Activated CD4-positive, alpha-beta T cell treated with anti-CD3 and anti-CD28 coated beads, Interleukin-2, Interleukin-6, amounts not matched to agents 100 ng/mL and 50 ng/mL, durations not matched to agents 16 hours and 8 hours (primary cell): ENCODE measurements at places on chromosomes 7 and 10.

DNA sequence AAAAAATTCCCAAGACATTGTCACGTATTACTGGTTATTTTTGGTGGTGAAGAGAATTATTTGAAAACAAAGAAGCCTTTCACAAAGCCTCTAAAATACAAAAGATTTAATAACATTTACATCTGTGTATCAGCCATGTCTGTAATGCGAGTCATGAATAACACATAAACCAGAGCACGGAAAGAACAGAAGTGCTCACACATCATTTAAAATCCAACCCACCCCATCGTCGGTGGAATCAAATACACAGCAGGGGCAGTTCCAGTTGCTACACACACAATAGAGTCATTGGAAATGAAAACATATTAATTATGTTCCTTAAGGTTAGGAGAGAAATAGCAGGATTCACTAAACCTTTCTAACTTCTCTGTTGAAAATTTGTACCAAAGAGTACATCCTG is 1097.3 kb downstream of the KCNMA1 start:
- DNase-seq, result no peak

DNA sequence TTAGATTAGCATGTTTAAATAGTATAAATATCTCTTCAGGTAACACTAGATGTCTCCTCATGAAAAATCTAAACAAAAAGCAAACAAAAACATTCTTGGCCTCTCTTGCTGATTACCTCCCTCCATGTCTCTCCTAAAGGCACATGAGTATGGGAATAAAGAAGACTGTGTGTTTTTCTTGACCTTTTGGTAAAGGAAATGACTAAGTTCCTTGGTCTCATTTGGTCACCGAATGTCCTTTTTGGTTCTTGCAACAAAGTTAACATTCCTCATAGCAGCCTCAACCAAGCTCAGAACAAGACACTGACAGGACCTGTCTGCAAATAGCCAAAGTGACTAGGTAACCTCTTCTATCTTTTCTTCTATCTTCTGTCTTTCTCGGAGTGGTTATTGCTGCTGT is 35.5 kb downstream of the POM121L12 start:
- DNase-seq, result no peak

DNA sequence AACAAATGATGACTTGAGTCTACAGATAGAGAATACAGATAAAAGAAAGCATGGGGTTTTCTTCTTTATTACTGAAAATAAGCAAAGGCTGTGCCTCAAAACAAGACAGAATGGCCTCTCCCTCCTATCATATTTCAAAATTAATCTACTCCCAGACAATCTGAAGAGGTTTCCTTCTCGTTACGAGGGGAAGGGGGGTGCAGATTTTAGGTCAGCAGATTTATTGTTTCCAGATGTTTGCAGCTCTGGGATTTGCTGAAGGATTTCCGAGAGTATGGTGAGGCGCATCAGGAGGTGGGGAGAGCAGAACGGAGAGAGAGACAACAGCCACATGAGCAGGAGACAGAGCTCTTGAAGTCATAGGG is 89.8 kb downstream of the KIAA1549 start:
- no peak for DNase-seq

DNA sequence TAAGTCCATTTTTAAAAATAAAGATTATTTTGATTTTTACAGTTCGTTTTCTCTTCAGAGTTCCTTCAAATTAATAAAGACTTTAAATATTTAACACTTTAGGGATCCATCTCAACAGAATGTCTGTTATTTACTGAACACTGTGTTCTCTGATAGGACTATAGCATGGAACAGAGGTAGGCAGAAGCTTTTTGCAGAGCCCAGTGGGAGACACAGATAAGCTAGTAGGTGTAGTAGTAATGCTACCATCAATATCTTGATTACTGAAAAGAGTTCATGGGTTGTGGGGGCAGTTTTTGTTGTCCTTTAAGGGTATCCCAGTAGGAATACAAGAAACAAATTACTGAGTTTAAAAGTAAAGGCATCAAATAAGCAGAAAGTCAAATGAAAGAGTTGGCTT is 140.5 kb downstream of the HBP1 start:
- DNase-seq, result no peak

- peak; percentile 15 for DNase-seq
These were observed 90.6 kb upstream of the OIT3 start for GRCh38 chr10:72802763-72803505.

DNA sequence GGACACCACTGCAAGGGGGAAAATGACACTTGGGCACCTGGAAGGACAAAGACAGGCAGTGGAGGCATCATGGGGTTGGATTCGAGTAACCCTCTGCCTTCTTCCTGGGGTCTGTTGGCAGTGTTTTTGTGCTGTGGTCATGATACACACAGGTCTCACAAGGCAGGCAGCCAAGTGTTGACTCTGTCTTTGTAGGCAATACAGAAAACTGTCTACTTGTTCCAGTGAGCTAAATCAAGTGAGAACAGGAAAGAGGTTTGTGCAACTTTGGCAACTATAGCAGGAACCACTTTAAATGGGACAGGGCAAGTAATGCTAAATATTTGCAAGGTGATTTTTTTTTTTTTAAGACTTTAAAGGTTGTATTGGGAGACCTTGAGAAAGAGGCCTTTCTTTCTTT is 578.6 kb upstream of the GALNT17 start:
- no peak for DNase-seq

DNA sequence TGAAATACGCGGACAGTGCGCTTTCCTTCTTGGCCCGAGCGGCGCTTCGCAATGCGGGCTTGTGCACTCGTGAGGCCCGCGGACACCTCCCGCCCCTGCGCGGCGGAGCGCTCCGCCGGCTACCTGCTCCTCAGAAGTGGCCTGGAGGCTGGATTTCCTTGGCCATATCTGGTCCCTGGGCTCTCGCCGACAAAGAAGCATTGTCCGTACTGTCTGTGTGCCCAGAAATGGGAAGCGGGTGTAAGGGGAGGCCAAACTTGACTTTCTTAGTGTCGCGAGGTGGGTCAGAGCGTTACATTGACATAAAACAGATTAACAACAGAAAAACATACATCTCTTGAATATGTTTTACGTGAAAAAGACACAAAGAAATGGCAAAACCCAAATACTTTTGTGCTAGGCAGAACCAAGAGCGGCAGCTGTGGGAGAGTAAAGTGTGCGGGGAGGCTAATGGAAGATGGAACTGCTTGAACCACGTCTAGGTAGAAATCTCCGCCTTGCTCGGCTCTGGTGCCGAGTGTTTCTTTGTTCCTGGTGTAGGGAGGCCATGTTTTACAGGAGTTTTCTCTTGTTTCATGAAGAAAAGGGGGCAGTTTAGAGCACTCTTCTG is 1.4 kb downstream of the LANCL2 start:
- peak; percentile 38 for DNase-seq

- no peak for DNase-seq
These were observed 58.5 kb downstream of the NKX6-2 start for GRCh38 chr10:132727411-132727810.

GRCh38 chr7:74569501-74570075 is 87.9 kb upstream of the GTF2I start:
- peak; percentile 48 for DNase-seq

- peak; percentile 43 for DNase-seq
These were observed 986 bp downstream of the NRP1 start for GRCh38 chr10:33333260-33334101.

DNA sequence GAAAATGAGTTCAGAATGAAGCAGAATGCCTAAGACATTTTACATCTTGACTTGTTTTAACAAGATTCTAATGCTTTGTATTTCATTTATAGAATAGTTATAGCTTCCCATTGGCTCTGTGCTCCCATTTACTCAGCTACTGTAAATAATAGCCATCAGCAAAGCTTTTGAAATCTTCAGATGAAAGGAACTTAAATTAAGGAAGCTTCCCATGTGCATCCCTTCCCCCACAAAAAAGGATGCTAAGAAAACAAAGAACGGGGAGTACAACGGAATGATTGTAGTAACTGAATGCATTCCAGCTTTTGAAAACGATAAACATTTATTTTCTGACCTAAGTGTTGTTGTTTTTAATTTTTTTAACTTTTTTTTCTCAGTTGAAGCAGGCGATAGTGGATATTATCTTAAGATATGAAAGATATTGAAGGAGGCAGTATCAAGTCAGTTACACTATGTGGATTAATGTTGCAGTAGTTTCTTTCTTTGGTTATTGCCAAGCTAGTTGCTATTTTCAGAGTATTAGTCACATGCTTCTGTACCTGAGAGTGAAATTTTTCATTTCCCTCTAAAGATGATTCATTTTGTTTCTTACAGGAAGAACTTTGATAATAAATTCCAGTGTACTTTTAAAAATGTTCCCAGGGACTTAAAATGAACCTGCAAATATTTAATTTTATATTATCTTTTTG is 129.2 kb downstream of the KCND2 start:
- peak; percentile 34 for DNase-seq

- no peak for DNase-seq
These were observed 13.6 kb upstream of the GPR37 start for GRCh38 chr7:124779194-124779593.

GRCh38 chr7:151451626-151452571 is 12.0 kb upstream of the CRYGN start:
- no peak for DNase-seq

DNA sequence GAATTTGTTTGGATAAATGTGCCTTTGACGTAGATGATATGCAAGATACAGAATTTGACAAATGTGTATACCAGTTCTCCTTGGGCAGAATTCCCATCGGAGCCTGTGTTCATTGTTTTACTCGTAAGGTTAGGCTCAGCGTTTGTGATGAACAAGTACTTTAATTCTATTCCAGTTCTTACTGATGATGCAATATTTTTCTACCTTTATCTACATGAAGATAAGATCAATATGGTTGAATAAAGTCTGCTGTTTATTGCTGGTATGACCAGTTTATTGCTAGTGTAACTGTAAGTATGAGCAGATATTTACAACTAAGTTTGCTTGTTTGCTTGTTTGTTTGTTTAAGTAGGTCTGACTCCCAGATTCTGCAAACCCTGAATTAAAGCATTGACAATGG is 145.4 kb upstream of the ADARB2 start:
- DNase-seq, result no peak

DNA sequence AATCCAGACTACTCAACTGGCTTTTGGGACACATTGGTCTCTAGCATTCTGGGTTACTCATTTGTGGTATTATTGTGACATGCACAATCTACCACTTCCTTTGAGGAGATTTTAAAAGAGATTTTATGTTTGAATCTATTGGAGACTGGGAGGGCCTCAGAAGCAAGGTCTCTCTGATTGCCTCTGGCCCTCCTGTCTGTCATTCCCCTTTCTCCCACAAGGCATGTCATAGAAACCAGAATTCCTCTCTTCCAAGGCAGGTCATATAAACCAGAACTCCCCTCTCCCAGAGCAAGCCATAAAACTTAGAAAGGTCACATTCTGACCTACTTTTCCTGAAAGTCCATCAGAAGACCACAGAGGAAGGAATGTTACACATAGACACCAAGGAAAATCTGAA is 777.7 kb downstream of the PHTF2 start:
- no peak for DNase-seq

- no peak for DNase-seq
These were observed 31.8 kb upstream of the AKR1B10 start for GRCh38 chr7:134495546-134495945.

DNA sequence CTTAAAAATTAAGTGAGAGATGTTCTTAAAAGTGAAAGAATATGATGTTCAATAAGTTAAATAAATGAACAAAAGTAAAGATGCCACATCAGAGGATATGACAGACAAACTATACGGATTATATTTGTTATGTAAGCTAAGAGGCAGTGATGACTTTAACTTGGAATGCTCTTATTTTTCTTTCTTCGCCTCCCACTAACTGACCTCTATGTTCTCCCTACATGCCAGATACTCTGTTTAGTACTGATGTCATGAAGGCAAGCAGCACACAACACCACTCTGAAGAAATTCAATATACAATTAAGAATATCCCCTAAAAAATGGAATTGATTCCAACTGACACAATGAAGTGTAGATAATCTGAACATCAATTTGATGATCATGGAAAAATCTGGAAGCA is 223.4 kb downstream of the DOCK4 start:
- DNase-seq, result no peak

DNA sequence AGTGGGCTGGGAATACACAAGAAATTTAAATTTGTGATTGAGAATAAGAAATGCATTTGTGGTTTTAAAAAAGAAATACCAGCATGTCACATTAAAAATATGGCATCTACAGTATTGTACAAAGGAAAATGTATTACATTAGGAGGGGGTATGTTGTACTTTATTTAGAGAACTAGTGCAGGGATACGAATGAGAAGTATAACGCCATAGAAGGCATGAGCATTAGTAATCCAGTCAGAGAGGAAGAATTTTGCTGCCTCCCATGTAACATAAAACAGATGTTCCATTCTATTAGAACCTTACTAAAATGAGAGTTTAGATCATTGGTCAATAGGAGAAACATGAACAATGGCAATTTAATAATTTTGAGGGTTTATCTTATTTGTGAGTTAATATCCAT is 182.2 kb downstream of the ADK start:
- DNase-seq, result no peak

DNA sequence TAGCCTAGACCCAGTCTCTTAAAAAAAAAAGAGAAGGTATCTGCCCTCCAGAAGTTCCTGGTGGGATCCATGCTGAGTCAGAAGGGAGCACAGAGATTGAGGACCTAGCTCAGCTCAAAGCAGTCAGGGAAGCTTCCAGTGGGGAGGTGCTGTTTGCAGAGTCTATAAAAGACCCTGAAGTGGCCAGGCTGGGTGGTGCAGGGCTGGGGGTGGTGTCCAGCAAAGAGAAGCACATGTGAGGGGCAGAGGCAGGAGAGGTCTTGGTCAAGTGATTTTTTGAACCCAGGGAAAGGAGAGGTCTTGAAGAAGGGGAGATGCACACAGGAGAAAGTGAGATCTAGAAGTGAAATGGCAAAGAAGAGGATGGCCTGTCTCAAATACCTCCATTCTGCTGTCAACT is 130.4 kb upstream of the PODXL start:
- DNase-seq, result no peak

- no peak for DNase-seq
These were observed 56.2 kb upstream of the GDF10 start for GRCh38 chr10:47243791-47244190.

GRCh38 chr10:35127289-35127891 is 744 bp downstream of the CREM start:
- peak; percentile 74 for DNase-seq

DNA sequence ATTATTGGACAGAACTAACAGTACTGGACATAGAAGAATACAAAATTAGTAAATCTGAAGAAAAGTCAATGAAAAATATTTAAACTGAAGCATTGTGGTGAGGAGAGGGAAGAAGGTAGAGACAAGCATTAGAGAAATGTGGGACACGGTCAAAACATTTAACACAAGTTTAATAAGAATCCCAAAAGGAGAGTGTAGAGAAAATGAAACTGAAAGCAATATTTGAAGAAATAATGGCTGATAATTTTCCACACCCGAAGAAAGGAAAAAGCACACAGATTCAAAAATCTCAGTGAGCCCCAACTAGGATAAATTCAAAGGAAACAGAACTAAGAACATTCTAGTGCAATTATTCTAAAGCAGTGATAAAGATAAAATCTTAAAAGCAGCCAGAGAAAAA is 126.4 kb upstream of the LRRTM3 start:
- DNase-seq, result no peak

DNA sequence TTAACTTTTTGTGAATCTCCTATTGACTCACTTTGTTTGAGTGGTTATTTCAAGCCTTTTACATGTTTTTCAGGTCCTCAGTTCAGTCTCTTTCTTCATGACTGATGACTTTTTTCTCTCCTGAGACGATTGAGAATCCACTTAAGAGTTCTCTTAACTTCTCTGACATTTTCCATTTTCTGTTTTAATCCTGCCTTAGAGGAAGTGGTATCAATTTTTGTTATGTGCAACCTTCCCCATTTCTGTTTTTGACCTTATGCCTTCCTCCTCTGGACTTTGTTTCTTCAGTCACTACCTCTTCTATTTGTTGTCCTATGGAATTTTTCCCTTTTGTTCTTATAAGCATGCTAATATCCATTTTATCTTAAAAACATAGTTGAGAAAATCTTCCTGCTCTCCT is 2.4 kb downstream of the PSMC2 start:
- DNase-seq, result no peak
